ENCODE measurements at places on chromosomes 1 and 21.

DNA sequence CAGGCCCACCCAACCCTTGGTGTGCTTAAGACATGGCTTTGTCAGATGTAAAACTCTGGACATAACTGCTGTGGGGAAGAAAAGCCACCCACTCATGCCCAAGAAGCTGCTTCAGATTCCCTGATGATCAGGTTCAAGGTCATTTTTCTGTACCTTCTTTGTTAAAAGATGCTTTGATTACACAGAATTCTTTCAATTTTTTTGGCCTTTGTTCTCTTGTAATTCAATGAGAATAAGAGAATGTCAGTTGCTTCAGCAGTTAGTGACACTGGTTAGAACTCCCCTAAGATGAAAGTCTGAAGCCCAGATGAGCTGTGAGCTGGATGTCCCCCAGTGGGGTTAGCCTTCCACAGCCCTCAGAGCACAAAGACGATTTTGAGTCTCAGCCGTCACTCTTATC lies 152.7 kb downstream of the CHRM3 start:
- no peak for DNase-seq

DNA sequence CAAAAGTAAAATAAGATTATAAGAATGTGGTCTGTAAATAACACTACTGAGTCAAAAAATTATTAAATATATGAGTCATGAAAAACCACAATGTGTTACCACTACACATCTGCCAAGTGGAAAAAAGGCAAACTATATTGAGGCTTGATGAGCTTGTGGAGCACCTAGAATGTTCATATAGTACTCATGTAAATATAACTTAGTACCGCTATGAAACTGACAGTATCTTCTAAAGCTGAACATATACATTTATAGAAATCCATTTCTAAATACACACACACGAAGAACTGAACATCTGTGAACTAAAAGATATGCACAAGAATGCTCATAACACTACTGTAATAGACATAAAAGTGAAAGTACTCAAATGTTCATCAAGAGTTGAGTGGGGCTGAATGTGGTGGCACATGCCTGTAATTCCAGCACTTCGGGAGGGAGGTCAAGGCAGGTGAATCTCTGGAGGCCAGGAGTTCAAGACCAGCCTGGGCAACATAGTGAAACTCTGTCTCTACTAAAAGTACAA lies 18.5 kb upstream of the GBP3 start:
- DNase-seq: peak; percentile 60

DNA sequence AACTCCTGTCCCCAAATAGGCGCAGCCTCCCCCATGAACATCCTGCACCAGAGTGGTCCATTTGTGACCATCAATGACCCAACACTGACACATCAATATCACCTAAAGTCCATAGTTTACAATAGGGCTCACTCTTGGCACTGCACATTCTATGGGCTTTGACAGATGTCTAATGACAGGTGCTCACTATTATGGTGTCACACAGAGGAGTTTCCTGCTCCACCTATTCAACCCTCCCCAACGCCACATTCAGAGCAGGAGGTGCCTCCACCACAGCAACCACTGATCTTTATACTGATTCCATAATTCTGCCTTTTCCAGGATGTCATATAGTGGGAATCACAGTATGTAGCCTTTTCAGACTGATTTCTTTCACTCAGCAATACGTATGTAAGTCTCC lies 24.2 kb downstream of the GNG4 start:
- no peak for DNase-seq

- no peak for DNase-seq
Observed at GRCh38 chr1:47187231-47187925, 2.5 kb downstream of the PDZK1IP1 start.

GRCh38 chr1:153869486-153869885 lies 53.3 kb downstream of the GATAD2B start:
- no peak for DNase-seq

GRCh38 chr1:31182352-31182751 lies 57.3 kb downstream of the NKAIN1 start:
- DNase-seq: peak; percentile 80

DNA sequence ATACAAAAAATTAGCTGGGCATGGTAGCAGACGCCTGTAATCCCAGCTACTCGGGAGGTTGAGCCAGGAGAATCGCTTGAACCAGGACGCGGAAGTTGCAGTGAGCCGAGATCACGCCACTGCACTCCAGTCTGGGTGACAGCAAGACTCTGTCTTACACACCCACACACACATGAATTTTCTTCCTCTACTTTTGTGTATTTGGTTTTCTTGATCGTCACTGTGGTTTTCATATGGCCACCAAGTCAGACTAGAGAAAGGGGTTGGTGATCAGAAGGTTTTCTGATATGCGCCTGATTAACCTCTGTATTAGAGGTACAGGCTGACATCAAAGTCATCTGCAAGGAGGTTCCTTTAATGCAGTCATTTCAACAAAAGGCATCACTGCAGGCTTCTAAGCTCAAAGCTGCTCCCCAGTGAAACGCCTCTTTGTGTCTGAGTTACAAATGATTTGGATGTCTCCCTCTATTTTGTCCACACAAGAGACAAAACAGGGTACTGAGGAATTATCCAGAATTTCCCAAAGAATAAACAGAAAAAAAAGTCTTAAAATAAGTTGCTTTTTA lies 11.1 kb downstream of the SH2D1B start:
- no peak for DNase-seq

DNA sequence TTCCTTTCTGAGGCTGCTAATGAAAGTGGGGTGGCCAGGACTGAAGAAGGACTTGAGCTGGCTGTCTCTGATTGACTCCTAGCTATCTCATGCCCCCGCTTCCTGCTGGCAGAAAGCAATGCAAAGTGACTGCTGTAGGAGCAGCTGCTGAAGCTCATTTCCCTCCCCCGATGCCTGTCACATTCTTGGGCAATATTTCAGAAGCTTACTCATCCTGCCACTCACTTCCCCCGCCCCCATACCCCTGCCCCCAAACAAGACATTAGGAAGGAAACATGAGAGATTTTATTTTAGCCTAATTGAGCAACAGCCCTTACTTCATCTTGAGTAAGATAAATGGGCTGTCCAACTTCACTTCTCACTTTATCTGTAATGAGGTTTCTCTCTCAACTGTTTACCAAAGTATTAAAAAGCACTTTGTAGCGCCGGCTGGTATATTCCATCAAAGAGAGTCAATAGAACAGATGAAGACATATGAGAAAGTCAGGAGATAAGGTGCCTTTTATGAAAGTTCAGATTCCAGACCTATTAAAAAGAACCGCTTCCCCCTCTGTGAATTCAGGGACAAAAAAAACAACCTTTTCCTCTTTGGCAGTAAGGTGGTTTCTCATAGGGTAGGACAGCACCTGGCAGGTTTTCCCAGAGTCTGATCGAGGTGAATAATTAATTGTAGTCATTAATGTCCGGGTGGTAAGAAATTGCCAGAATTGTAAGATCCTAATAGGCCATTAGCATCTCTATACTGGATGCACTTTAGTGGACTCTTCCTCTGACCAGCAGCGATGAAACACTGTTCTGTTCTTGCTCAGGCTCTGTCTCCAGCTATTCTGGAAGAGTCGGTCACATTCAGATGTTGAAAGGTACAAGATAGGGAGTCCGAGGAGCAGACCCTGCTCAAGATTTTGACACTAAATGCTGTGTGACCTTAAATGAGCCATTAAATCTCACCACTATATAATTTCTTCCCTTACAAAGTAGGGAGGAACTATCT lies 70.2 kb downstream of the SH3GLB1 start:
- peak; percentile 88 for DNase-seq

- DNase-seq: no peak
Observed at GRCh38 chr1:167487614-167488013, 30.7 kb downstream of the CD247 start.

DNA sequence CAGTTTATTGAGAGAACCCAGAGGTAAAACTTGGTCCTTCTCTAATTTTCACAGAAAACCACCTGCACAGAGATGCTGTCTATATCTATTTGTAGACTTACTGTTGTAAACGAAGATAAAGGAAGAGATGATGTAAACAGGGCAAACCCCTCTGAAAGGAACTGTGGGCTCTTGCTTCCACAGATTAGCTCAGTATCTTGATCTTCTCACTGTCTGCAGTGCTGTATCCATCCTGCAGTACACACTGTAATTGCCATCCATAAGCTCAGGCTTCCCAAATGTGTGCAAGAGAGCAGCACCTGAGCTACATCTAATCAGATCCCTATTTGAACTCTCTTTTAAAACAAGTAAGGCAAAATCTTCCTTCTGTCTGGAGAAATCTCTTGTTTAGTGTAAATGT lies 16.6 kb upstream of the RWDD3 start:
- no peak for DNase-seq

GRCh38 chr1:205985330-205986005 lies 17.7 kb downstream of the RAB7B start:
- DNase-seq: no peak

GRCh38 chr1:17632106-17632505 lies 92.6 kb downstream of the ARHGEF10L start:
- no peak for DNase-seq

DNA sequence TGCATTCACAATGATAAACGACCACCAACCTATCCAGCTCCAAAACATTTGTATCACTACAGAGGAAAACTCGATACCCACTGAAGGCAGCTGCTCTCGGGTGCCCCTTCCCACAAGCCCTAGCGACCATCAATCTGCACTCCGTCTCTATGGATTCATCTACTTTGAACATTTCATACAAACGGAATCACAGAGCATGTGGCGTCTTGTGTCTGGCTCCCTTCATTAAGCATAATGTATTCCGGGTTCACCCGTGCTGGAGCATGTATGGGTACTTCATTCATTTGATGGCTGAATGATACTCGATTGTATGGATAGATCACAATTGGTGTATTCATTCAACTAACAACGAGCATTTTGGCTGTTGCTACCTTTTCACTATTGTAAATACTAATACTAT lies 340.2 kb downstream of the SMYD3 start:
- DNase-seq: no peak

DNA sequence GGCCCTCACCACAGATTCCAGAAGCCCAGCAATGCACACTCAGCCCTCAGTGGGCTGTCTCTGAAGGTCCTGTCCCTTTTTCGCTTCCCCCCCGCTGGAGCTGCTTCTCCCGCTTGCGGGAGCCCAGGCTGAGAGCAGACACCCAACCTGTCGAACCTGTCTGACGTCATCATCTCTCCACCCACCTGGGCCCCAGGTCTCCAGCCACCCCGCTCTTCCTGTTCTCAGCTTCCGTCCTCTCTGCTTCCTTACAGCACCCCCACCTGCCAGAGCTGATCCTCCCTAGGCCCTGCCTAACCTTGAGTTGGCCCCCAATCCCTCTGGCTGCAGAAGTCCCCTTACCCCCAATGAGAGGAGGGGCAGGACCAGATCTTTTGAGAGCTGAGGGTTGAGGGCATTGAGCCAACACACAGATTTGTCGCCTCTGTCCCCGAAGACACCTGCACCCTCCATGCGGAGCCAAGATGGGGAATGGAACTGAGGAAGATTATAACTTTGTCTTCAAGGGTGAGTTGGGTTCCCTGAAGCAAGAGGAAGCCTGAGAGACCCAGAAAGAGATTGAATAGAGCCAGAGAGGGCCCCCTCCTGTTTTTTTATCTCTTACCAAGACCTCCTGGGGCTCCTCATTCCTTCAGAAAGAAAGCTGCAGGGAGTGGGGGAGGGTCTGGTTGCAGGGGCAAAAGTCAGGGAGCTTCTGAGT lies at the start of gene RAB25:
RAB25 (plus strand) TSS at position 224 of the 700 bp plus-strand sequence; CDS start at position 465, 241 bp downstream.
- DNase-seq: no peak

GRCh38 chr1:220957233-220957605 lies 78.0 kb downstream of the HLX start:
- peak; percentile 96 for DNase-seq

DNA sequence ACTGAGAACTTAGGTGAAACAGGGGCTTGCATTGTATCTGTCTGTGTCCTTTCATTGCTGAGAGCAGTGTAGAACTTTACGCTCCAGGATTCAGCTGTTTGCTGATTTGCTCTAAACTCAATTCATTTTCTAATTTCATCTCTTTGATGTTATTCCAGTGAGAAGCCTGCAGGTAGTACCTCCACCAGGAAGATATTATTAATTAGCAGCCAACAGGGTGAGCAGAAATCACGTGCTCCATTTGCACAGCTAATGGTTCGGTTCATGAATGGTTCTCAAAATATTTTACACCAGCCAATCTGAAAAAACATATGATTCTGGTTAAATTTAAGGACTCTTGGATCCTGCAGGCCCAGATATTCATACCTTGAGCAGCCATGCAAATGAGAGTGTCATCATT lies 52.1 kb downstream of the SUSD4 start:
- DNase-seq: no peak

- DNase-seq: no peak
Observed at GRCh38 chr21:44427241-44428120, 27.8 kb upstream of the LRRC3 start.

DNA sequence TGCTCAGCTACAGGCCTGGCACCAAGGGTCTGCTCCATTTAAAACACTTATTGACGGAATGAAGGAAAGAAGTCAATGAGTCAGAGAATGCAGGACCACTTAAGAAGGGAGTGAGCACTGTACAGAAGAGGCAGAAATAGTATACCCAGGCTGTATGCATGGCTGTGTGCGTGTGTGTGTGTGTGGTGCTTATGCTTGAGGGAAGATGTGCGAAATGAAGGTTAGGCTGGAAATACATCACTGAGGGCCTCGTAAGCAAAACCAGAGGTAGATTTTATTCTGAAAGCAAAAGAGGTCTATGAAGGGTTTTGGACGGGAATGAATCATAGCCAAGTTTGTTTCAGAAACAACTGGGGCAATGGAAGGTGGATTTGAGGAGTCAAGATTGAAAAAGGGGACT lies 9.7 kb upstream of the ADGRB2 start:
- no peak for DNase-seq

GRCh38 chr1:184900507-184900906 lies 73.8 kb downstream of the NIBAN1 start:
- DNase-seq: no peak

DNA sequence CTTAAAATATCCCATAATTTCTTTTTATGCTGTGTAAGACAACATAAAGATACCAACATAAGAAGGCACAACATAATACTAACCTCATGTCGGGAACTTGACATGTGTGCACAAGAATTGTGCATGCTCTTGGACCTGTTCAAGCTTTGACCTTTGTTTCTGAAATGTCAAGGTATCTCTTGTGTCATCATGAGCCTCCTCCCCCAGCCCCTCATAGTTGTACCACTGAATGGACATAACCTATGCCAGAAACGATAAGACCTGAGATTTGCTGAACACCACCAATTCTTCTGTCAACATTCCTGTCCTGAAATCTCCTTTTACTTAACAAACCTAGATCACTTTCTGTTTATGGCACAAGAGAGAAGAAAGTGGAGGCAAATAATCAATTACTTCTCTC lies 29.4 kb upstream of the PROX1 start:
- no peak for DNase-seq

Data from non-pigmented ciliary epithelial cell (primary cell).